Stimulated activated CD4-positive, alpha-beta T cell treated with anti-CD3 and anti-CD28 coated beads, TNF-alpha, amount 100 ng/mL, for 4 hours (primary cell): ENCODE measurements at places on chromosomes 6 and 20.

DNA sequence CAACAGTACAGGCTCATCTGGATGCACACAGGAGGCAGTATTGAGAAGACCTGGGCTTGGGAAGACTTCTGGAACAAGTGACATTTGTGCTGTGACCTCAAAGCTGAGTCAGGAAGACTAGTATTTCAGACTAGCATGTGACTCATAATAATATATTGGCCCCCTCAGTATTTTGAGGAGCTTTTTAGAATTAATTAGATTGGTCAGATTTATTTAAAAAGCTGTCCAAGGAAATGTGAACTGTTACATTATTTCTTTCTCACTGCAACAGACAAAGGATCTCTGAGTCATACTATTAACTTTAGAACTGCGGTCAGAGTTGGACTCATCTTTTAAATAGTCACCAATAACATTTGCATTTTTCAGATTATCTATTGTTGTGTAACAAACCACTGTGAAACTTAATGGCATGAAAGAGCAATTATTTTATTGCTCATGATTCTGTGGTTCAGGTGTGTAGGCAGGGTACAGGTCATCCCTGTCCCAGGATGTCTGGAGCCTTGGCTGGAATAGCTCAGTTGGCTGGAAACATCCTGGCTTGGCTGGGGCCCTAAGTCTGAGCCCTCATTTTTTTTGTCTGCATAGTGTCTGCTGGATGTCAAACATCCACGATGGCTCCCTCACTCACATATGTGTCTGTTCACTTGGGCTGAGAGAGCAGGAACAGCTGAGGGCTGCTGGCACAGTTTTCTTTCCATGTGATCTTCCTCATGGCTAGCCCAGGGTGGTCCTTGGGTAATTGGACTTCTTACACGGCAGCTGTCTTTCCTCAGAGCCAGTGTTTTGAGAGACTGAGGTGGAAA lies 46.9 kb downstream of the MAP3K4 start:
- DNase-seq = no peak

GRCh38 chr20:12072954-12073264 lies 155.2 kb downstream of the BTBD3 start:
- no peak for DNase-seq

GRCh38 chr20:24999568-24999967 lies 7.0 kb upstream of the APMAP start:
- DNase-seq = no peak

DNA sequence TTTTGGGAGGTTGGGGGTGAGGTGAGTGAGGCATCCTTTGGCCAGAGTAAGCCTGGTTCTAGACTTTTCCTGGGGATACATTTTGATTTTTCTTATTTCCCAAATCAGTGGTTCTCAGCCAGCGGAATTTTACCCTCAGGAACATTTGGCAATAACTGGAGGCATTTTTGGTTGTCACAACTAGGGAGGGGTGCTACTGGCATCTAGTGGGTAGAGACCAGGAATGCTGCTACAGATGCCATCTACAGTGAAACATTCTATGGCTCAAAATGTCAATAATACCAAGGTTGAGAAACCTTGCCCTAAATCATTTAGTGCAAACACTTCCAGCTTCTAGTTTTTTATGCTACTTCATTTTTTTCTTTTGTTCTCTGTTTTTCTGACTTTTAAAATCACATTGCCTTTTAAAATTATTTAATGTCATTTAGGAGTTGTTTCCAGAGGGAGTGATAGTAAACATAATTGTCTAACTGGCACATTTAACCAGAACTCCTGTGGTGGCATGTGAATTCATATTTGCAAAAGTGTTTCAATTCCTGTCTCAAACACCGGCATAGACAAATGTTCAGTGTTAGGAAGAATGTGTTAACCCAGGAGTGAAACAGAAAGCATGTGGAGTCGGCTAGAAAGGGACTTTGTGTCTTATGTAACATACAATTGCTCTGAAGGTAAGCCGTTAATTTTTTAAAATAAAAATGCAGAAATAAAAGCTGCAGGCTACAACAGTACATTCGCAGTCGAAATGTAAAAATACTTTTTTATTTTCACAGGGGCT lies 59.0 kb downstream of the QRSL1 start:
- DNase-seq = no peak

- DNase-seq = no peak
Measured at GRCh38 chr20:49756241-49756640, 42.6 kb upstream of the B4GALT5 start.

DNA sequence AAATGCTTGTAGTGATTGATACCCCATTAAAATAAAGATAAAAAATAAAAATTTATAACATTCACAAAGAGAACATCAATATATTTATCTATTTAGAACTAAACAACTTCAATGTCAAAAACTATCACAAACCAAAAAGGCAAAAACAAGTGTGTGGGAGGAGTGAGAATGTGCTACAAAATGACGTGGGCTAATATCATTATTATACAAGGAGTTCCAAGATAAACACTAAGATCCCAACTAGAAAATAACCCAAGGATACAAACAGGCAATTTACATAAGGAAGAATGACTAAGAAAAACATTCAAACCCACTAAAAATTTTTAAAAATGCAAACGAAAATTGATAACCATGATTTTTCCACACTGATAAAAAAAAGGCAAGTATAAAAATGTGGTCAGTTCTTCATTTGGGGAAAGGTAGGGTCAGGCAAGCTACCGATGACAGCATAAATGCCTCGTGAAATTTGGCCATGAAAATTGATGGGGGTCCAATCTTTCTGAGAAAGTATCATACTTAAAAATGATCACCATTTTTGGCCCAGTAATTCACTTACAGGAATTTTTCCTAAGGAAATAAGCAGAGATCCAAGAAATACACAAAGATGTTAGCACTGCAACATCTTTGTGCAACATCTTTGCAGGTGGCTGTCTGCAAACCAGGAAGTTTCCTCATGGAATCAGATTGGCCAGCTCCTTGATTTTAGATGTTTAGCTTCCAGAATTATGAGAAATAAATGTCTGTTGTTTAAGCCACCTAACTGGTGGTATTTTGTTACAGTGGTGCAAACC lies 140.2 kb downstream of the TMEM200A start:
- no peak for DNase-seq

- no peak for DNase-seq
Measured at GRCh38 chr20:44733341-44734069, 12.2 kb upstream of the KCNK15 start.

DNA sequence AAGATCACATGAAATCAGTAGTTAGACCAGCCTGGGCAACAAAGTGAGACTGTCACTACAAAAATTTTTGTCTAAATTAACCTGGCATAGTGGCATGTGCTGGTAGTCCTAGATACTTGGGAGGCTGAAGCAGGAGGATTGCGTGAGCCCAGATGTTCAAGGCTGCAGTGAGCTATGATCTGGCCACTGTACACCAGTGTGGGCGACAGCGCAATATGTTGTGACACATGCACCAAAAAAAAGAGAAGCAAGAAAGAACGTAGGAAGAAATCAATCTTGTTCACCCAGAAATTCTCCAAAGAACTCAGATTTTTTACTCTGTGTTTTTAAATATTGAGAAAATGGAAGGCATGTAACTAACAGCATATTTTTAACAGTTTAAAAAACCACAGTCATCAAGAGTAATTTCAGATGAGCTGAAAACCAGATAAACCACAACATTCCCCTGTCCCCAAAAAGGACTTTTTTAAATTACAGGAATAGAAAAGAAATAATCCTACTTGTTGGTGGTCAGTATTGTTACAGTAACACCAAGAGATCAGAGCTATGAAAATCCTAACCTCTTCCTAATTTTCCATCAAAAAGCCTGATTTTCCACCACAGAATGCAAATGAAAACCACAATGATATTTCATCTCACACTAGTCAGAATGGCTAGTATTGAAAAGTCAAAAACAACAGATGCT lies 240.2 kb downstream of the KHDC1L start:
- no peak for DNase-seq

DNA sequence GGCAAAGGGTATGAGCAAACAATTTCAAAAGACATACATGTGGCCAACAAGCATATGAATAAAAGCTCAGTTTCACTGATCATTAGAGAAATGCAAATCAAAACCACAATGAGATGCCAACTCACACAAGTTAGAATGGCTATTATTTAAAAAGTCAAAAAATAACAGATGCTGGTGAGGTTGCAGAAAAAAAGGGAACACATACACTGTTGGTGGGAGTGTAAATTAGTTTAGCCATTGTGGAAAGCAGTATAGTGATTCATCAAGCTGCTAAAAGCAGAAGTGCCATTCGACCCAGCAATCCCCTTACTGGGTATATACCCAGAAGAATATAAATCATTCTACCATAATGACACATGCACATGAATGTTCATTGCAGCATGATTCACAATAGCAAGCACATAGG lies 6.7 kb upstream of the KHDC1L start:
- no peak for DNase-seq

GRCh38 chr20:17641520-17641964 lies 40.5 kb downstream of the RRBP1 start:
- DNase-seq = no peak
